HFFc6 (cell line): ENCODE measurements at places on chromosomes 1 and 21.

DNA sequence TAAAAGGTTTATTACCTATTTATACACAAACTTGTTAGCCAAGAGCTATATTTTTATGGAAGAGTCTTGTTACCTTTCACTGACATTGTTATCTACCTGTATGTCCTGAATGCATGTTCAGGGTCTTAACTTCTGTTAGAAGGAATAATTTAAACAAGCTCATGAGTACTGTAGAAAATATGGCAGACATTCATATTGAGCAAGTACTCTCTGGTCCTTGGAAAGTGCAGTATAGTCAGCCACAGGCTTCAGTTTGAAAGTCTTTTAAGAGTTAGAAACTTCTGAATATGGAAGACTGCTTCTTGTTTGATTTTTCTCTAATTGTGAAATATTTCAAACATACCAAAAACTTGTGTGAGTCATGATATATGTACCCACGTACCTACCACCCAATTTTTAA, 16.6 kb downstream of the DIP2A start:
- no peak for DNase-seq

- DNase-seq, result no peak
These were observed 60.5 kb upstream of the CSF1 start for GRCh38 chr1:109850194-109850593.

GRCh38 chr1:172177849-172178248, 242.6 kb upstream of the C1orf105 start:
- no peak for DNase-seq

GRCh38 chr1:210920716-210921694, 212.9 kb downstream of the KCNH1 start:
- DNase-seq, result no peak

GRCh38 chr21:21997390-21998333, 999.5 kb downstream of the NCAM2 start:
- DNase-seq, result no peak

DNA sequence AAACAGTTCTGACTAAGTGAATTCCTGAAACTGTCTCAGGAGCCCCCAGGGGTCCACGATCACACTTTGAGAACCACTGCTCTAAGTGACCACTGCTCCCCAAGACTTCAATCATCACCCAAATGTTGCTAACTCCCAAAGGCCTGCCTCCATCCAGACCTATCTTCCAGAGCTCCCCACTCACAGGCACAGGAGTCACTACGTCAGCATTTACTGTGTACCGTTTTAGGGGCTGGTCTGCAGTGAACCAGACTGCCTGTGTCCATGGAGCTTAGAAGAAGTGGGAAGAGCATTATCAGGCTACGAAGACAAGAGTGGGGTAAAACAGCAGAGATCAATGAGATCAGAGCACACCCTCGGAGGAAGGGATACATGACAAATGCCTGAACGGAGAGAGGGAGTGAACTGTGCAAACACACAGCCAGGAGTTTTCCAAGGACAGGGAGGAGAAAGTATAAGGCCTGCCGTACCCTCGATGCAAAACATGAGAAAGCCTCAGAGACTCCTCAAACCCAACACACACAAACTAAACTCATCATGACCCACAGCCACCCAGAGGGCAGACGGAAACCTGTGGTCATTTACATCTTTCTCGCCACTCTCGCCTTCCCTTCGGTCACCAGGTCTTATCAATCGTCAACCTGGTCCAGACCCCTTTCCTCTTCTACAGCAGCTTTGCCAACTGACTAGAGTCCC, 10.1 kb downstream of the GNB1 start:
- no peak for DNase-seq

DNA sequence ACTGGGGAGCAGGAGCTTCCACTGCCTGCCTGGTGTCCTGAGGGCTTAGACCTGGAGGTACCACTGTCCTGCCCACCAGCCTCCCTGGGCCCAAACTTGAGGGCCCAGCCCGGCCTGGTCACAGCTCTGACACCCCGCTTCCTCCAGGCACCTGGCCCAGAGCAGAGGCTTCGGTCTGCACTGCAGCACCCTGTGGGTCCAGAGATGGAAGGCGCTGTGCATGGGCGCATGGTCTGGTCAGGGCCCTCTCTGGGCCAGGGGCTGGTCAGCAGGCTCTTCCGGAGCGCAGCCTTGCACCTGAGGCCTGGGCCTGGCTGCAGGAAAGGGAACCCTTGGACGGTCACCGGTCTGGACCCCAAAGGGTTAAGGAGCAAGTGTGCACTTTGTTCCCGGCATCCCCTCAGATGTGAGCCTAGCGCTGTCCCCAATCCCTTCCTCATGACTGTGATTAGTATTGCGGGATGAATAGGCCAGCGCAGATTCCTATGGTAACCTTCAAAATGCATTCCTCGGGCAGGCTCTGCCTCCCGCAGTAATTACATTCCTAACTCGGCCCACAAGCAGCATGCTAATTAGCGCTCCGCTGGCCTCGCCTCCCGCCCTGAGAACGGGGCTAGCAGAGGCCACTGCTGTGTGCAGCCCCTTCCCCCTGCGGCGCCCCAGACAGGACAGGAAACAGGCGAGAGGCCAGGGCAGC, 36.3 kb downstream of the PRDM16 start:
- DNase-seq, result no peak

GRCh38 chr1:47616906-47617305, 179.1 kb downstream of the FOXD2 start:
- DNase-seq, result no peak

- DNase-seq, result no peak
These were observed 499.9 kb downstream of the NUF2 start for GRCh38 chr1:163821679-163822078.

DNA sequence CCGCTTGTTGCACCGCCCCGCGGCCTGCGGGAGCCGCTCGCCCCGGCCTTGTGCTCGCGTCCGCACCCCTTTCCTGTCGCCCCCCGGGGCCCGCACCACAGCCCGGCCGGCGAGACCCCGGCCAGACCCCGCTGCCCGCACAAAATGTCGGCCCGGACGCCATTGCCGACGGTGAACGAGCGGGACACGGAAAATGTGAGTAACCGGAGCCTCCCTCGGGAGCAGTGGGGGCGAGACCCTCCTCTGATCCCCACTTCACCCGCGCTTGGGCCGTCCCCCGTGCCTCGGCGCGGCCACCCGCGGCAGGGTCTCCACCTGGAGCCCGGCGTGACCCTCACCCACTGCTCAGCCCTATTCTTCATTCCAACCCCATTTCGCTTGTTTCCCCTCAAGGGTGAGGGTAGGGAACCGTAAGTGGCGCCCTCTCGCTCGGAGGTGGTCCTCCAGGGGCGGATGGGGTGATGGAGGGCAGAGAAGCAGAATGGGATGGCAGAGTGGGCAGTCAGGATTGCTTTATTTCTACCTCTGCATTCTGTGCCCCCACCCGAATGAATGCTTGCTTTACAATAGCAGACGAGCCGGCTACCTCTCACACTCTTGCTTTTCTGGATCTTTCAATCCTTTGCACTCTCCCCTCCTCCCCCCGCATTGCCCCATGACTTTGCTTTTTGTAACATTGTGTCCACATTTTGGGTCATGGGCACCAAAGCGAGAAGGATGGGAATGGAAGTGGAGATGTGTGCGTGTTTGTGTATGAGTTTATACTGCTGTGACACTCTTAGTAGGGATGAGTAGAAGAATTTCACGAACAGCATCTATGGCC, 954 bp downstream of the MARK1 start:
- DNase-seq, result no peak

- no peak for DNase-seq
These were observed 206.4 kb downstream of the RHOU start for GRCh38 chr1:228941666-228942065.

GRCh38 chr1:223231011-223231572, 88.0 kb upstream of the TLR5 start:
- DNase-seq, result no peak

- no peak for DNase-seq
These were observed 22.8 kb downstream of the CDC7 start for GRCh38 chr1:91523482-91523881.

- DNase-seq, result no peak
These were observed 50.9 kb upstream of the PALMD start for GRCh38 chr1:99595041-99595440.

- DNase-seq, result no peak
These were observed 153.3 kb upstream of the LYPLAL1 start for GRCh38 chr1:219020386-219020785.

GRCh38 chr1:182955596-182956588, 2.9 kb upstream of the SHCBP1L start:
- DNase-seq, result peak; percentile 96

DNA sequence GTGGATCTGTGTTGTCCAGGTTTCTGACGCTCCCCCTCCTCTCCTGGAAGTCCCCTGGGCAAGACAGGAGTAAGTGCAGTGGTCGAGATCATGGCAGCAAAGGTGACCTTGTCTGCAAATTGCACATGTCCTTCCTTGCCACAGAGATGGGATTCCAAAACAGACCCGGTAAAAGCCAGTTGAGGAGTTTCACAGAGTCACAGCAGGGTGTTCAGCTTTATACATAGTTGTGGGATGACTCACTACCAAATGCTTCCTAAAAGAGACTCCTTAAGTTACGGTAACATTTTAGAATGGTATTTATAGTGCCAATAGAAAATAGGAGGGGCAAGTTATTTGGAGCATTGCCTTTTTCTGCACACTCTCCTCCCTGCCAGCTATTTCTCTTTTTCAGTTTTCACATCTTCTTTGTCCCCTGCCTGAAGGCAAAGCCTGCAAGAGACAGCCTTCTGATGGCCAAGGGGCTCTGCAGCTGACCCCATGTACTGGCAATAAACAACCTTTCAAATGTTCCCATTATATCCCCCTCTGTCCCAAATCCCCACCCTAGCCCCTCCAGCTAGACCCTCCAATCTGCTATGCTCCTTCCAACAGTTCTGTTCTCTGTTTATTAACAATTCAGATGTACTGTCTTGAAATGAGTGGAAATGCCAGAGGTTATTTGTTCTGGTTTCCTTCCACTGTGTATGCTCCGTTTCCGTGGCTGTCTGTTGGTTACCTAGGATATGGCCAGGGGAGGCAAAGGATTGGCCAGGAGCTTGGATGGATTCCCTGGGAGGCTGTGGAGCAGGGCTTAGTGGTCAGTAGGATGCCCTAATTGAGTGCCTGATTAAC, 115.0 kb downstream of the TGFB2 start:
- peak; percentile 85 for DNase-seq

GRCh38 chr1:201050515-201051277, 27.2 kb upstream of the KIF21B start:
- peak; percentile 24 for DNase-seq

- DNase-seq, result no peak
These were observed 3.4 kb upstream of the ETS2 start for GRCh38 chr21:38802050-38803026.

- DNase-seq, result peak; percentile 59
These were observed 437 bp upstream of the HSPG2 start for GRCh38 chr1:21937372-21938121.

DNA sequence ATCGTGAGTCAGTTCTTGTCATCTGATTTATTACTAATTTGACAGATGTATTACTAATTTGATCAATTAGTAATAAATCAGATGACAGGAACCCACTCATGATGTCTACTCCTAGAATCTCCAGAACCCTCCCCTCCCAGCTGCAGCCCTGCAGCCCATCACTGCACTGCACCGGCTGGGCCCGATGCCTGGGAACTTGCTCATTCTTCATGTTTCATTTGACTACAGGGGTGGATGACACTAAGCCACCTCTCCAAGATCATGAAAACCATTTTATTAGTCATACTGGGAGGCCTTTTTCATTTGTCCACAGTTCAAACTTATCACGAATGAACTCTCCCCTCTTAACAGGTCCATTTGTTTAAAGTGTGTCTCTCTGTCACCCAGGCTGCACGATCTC, 41.0 kb downstream of the KCNH1 start:
- no peak for DNase-seq

DNA sequence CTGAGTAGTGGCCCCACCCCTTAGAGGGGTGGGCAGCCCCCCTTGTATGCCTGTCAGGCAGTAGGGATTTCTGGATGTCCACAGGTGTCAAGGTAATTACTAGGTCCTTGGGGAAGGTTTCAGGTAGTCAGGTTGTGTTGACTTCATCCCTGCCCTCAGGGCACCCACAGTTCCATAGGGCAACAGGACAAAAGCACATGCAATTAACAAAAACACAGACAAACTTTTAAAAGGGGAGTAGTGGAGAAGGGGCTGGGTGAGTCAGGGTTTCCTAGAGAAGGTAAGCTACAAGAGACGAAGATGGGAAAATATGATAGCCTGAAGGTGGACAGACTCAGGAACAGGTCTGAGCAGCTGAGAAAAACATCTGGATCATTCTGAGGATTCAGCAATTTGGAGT, 14.1 kb downstream of the KRTCAP2 start:
- no peak for DNase-seq

DNA sequence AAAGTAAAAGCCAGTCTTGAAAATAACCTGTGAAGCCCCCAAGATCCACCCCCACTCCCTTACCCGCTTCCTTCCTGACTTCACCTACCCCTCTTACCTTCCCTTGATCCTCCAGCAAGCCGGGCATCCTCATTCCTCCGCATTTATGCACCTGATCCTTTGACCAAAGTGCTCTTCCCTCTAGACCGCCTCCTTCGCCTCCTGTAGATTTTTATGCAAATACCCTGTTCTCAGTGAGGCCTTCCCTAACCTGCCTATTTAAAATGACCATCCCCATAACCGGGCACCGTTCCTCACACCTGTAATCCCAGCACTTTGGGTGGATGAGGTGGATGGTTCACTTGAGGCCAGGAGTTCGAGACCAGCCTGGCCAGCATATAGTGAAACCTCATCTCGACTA, 1.1 kb upstream of the NENF start:
- no peak for DNase-seq

- DNase-seq, result no peak
These were observed 35.2 kb upstream of the MAGOH start for GRCh38 chr1:53273526-53273925.

DNA sequence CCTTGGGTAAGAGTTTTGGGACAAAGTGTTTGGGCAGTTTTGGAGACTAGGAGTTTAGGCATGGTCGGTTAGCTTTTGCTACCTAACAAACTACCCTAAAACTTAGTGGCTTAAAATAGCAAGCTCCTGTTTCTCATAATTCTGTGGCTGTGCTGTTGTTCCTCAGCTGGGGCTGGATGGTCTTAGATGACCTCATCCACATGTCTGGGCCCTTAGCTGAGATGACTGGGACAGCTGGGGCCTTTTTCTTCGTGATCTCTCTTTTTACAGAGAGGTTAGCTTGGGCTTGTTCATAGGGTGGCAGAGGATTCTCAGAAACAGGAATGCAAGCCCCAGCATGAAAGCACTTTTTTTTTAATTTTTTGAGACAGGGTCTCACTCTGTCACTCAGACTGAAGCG, 6.6 kb downstream of the ATP1A4 start:
- DNase-seq, result no peak

GRCh38 chr1:2865571-2866421, 64.3 kb upstream of the TTC34 start:
- DNase-seq, result no peak

- peak; percentile 81 for DNase-seq
These were observed at the start of gene SOX13 for GRCh38 chr1:204072931-204073836. TSS of gene SOX13 (plus strand) at chr1:204073115. CDS start at chr1:204112916, 39,801 bp downstream.
